Iris pigment epithelial cell (primary cell): ENCODE measurements at places on chromosomes 11 and 22.

DNA sequence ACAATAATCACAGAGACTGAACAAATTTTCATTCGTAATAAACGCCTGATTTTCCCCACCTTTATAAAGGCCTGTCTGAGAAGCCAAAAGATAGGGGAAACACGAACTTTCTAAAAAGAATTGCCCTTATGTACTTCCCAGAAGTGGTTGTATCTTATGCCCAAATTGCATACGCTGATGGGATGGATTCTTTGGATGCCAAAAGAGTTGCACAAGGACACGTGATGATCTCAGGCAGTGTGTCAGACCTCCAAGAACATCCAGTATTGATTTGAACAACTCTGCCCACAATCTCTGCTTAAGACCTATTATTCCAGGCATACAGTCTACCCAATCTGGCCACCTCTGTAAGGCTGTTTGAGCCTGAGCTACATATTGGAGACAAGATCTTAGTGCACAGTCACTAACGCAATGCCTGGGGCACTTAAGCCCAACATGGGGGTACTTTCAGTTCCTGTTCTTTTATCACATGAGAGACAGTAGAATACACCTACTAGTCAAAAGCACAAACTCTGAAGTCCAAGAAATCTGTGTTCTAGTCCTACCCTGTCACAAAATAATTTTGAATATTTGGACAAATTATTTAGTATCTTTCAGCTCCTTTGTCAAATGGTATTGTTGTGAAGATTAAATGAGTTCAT lies 38.9 kb downstream of the OR10A6 start:
- DNase-seq = peak; percentile 62

DNA sequence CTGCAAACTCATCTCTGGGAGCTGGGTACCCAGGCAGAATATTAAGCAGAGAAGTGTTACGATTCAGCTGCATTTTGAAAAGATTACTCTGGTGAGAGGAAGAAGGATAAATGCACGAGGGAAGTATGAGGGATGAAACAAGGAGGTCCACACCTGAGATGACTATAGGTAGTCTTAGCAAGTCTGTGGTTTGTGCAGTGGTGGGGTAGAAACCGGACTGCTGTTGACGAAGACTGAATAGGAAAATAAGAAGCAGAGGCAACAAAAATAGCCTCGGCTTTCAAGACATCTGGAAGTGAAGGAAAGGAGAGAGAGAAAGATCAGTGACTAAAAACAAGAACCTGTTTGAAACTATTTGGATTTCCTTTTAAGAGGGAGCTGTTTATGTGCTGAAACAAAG lies 810.8 kb downstream of the OPCML start:
- DNase-seq = no peak

DNA sequence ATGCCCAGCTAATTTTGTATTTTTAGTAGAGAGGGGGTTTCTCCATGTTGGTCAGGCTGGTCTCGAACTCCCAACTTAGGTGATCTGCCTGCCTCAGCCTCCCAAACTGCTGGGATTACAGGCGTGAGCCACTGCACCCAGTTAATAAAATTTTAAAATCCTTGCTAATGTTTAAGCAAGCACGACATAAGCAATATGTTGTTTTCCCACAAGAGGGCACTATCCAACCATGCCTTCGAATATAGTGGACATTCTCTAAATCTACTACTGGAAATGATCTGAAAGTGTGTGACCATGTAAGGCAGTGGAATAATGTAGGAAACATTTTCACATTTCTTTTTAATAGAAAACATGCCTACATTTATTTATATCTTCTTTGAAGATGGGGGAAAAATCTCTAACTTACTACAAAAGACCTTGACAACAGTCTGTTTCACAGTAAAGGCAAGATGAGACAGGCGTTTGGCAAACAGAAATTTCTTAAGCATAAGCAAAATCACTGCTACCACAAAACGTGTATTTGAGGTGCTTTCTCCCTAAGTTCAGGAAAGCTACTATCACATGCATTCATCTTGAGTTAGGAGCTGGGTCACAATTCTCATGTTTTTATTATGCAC lies 38.2 kb downstream of the PITPNB start:
- DNase-seq = peak; percentile 79

GRCh38 chr22:19759427-19760057 lies 1.0 kb upstream of the TBX1 start:
- DNase-seq = no peak

- no peak for DNase-seq
Observed at GRCh38 chr11:104352036-104352435, 188.1 kb upstream of the PDGFD start.
